ENCODE measurements at places on chromosomes 2 and 18. TPM values are rescaled to one million over a fixed set of nuclear protein-coding genes. Genes with fewer than 3 reads are reported as not detected.

- peak; percentile 67 for DNase-seq
Measured at GRCh38 chr2:113157897-113158753, 15.6 kb upstream of the PSD4 start.

GRCh38 chr2:217959723-217960122 is 43.1 kb downstream of the TNS1 start:
- DNase-seq, result peak; percentile 38

DNA sequence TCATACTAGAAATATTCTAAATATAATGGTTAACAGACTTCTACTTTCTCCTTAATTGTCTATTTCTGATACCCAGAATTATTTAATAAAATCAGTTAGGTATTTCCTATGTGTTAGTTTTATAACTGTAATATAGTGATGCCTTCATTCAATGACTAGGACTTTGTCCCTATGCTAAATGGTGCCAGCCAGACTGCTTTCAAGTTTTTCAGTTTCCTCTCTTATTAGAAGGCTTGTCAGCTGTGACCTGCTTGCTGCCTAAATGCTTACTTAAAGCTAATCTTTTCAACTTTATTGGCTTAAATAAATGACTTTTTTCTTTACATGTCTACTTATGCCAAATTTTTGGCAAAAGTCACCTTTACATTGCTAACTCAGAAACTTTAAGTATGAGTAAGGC is 30.7 kb downstream of the BAZ2B start:
- no peak for DNase-seq

The DOK6 gene
- 0.83 TPM for total RNA-seq

The IL36G gene
- total RNA-seq, result not detected

DNA sequence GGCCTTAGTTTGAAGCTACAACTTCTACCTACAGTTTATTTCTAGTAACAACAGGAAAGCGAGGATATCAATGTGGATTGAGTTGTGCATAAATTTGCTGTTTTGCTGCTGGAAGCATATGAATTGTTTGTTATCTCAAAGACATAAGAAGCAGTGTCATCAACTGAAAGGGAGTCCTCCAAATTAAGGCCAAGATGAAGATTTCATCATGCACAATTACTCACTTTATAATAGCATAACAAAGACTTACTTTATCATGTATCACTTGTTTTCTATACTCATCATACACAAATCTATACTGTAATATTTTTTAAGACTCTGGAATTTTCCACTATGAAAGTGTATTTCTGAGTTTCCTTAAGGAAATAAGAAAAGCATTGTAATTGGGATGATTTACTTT is 136.1 kb upstream of the FANCL start:
- no peak for DNase-seq
